ENCODE measurements at places on chromosomes 2 and 18.

GRCh38 chr2:201813996-201814760 is 7.8 kb downstream of the CDK15 start:
- DNase-seq: peak; percentile 96

DNA sequence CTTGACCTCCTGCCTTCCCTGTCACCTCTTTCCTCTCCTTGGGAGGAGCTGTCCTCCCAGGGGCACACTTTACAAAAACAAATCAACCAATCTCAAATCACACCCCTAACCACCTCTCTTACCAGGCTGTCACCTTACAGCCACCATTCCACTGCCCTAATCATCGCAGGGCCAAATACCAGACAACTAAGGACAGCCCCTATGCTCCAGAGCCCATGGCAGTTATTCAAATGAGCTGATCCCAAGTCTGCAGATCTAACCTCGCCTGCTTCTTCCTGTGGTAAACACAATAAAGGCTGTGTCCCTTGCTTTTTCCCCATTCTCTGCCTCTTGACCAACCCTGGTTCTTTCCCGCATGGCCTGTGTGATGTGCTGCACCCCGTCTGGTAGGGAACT is 154.2 kb upstream of the CNTNAP5 start:
- DNase-seq: no peak

- no peak for DNase-seq
Measured at GRCh38 chr2:55883829-55884228, 39.8 kb downstream of the EFEMP1 start.

DNA sequence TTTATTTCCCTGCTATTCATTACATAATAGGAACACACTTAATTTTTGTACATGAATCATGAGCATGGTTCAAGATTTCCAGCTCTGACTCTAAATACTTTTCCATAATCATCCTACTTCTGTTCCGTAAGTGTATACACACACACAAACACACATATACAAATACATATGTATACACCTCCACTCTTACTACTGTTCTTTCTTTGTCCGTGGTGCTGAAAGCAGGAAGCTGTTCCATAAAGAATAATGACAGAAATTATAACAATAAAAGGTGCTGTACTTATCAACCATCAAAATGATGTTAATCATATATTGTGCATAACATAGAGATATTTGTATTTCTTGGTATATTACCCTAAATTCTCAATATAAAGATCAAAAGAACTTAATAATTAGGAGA is 776.9 kb downstream of the DPP10 start:
- no peak for DNase-seq

GRCh38 chr2:189679226-189679625 is 4.8 kb downstream of the ANKAR start:
- no peak for DNase-seq

- DNase-seq: no peak
Measured at GRCh38 chr2:171512683-171513195, 9.5 kb upstream of the CYBRD1 start.

- DNase-seq: no peak
Measured at GRCh38 chr2:197700960-197701359, 4.2 kb upstream of the MARS2 start.

GRCh38 chr2:55152475-55153412 is 79.3 kb downstream of the CLHC1 start:
- DNase-seq: no peak

GRCh38 chr2:171174075-171174474 is 13.4 kb upstream of the TLK1 start:
- no peak for DNase-seq

DNA sequence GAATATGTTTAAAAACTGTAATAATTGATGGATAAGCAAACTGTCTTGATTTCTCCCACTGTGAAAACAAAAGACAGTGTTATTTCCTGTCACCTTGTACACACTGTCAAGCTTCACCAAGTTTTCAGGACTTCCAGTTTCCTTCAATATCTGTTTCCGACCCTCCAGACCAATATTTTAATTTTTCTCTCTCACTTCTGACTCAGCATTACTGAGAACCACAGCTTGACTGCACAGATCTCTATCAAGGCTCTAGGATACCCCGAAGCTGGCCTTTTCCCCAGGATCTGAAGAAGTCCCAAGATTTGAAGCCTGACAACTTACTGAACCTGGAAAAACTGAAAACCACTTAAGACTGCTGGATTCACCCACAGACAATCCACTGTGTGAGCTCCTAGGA is 13.2 kb upstream of the SULT1C3 start:
- no peak for DNase-seq

DNA sequence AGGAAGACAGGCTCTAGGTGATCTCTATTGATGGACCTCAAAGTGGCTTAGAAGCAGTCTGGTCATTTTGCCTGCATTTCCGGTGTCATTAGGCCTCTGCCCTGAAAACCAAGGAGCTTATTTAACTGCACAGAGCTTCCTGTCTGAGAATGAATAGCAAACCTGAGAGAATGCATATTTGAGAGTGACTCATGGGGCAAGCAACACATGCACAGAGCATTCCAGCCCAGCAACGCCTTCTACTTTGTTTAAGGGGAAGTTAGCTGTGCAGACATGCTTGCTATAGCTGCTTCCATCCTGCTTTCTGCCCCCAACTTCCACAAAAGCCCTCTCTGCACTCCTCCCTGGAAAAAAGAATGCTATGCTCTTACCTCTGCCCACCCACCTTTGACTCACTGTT is 232.8 kb downstream of the GRB14 start:
- no peak for DNase-seq

GRCh38 chr2:119477113-119477505 is 45.5 kb downstream of the TMEM37 start:
- DNase-seq: no peak

- DNase-seq: no peak
Measured at GRCh38 chr2:68971591-68972231, 2.7 kb upstream of the GKN1 start.

GRCh38 chr2:50385349-50385748 is 646.6 kb downstream of the NRXN1 start:
- peak; percentile 45 for DNase-seq

DNA sequence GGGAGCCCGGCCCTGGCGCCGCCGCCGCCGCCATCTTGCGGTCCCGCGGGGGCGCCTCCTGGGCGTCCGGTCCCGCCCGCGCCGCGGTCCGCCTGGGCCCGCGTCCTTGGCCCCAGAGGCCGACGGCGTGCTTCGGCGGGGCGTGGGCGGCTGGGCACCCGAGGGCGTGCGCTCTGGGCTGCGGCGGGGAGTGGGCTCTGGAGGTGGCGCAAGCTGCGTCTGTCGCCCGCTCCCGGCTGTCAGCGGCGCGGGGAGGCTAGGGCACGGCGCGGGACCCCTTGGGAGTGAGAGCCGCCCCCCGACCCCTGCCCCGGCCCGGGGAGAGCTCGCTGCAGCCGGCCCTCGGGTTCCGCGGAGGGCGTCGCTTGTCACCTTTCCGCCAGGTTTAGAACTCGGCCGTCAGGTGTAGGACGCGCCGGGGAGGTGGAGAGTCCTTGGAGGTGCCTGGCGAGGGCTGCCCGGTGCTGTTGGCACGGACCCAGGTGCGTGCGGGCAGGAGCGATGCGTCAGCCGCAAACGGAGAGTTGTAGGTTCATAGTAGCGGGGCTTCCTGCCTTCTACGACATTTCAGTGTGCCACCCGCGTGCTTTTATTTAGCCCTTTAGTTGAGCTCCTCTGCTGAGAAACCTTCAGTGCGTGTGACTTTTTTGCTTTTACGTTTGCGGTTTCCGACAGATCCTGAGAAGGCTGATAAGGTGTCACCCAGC is 921 bp downstream of the VAPA start:
- peak; percentile 48 for DNase-seq

GRCh38 chr18:43485545-43485963 is 208.3 kb upstream of the SYT4 start:
- no peak for DNase-seq

Data from G401 (cell line).